Fibroblast of mammary gland (primary cell): ENCODE measurements at places on chromosomes 2 and 18.
A peak's percentile ranks its signal among the peaks of the same experiment; 100 is the strongest.

- peak; percentile 25 for DNase-seq
Observed at GRCh38 chr2:234496055-234496834, 636 bp downstream of the ARL4C start.

GRCh38 chr2:128388499-128388941, 69.9 kb upstream of the HS6ST1 start:
- DNase-seq = peak; percentile 37

GRCh38 chr2:29343830-29344229, 228.6 kb downstream of the CLIP4 start:
- no peak for DNase-seq

GRCh38 chr2:75517547-75518230, 43.0 kb downstream of the EVA1A start:
- DNase-seq = no peak

GRCh38 chr2:64454386-64455332, 697 bp downstream of the LGALSL start:
- DNase-seq = peak; percentile 22

DNA sequence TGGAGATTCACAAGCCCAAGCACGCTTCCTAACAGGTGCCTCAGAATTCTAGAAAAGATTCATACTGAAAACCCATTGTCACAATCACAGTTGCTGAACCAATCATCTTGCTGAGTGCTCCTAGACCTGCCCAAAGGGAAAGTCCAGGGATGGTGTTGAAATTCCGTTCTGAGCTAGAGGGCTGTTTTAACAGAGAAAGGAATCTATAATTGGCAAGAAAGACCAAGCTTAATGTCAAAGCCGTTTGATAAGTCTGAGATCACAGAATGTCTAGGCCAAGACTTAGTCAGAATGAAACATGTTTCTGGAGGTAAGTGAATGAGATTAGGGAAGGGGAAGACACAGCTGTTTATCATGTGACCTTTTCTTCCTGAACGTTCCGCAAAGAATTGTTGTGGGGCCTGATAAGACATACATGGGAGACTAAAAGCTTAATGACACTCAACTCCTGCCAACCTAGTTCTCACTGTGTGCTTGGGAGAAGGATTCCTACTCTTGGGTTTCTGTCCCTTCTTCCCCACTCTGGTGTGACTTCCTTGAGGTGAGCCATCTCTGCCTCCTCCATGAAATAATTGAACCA, 27.5 kb downstream of the PMAIP1 start:
- DNase-seq = peak; percentile 35

DNA sequence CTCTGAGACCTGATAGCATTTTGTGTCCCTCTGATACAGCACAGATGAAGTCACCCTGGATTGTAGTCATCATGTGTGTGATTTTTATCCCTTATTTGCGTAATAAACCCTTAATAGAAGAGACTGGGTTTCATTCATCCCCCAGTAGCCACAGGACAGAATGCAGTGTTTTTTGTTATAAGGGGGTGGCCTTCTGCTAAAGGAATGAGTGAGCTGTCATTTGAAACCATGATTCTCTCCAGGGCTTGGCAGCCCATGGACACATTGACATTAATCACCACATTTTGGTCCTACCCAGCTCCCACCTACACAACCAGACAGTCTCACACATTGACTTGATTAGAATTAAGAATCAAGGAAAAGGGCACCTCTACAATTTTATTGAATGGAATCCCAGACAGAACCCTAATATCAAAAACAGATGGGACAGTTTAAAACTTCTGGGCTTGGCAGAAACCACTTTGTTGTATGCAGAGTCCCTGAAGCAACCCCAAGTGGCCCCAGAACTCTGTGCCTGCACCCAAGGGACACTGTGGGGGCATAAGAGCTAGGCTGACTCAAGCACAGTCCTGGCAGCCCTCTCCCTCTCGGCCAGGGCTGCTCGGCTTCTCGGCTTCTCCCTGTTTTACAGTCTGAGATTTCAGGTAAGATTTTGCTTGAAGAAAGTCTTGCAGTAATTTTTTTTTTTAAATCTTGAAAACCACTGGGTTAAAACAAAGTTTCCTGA, 254.0 kb upstream of the SLC14A2 start:
- peak; percentile 87 for DNase-seq

DNA sequence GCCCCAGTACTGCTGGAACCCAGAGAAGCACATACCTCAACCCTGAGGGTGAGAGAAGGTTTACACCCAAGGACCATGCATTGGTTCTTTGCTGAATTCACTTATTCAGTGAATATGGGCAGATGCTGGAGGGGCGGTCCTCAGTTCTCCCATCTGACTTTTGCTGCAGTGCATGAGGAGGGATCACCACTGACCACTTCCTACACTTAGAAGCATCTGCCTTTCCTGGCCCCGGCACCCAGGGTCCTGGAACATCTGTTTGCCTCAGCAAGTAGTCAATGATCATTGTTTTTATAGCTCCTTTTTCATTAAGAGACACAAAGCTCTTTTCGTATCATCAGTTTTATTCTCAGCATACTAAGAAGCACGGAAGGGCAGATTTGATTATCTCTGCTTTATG, 211.4 kb downstream of the SH3RF3 start:
- DNase-seq = no peak
